ENCODE measurements at places on chromosomes 5 and 9.

- DNase-seq: no peak
These were observed 56.1 kb downstream of the HRH2 start for GRCh38 chr5:175713930-175714329.

- DNase-seq: peak; percentile 47
These were observed 21.0 kb upstream of the SMARCA2 start for GRCh38 chr9:1994180-1994579.

- DNase-seq: no peak
These were observed 12.0 kb downstream of the ZNF622 start for GRCh38 chr5:16453609-16454008.

DNA sequence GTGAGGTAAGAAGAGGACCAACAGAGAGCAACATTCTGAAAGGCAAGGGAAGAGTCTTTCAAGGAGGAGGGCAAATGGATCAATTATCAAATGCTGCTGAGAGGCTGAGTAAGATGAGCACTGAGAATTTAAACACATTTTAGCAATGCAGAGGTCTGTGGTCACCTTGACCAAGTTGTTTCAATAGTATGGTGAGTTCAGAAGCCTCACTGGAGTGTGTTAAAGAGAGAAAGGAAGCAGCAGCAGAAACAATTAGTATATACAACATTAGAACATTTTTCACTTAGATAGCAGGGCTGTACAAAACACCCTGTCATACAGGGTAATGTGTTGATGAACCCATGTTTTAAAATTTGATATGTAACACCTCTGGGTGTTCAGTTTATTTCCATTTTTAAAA lies 131.5 kb downstream of the NR6A1 start:
- no peak for DNase-seq

- no peak for DNase-seq
These were observed 34.8 kb downstream of the COL5A1 start for GRCh38 chr9:134676361-134676760.

GRCh38 chr5:10759111-10759510 lies 1.9 kb downstream of the DAP start:
- no peak for DNase-seq

DNA sequence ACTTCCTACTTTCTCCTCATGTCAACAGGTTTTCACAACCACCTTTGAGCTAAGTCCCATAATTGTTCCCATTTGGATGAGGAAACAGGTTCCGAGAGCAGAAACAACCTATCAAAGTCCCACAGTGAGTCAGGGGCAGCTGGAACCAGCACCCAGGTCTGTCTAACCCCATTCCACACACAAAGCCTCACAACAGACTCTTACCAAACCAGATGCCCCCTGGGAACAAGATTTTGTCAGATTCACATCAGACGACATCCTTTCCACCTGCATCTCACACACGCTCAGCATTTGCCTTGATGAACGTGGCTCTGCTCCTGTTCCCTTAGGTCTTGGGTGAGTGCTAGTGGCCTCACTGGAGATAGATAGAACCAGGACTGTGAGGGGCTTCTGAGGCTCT lies 17.0 kb downstream of the SWI5 start:
- DNase-seq: no peak

- DNase-seq: no peak
These were observed 559.6 kb upstream of the ACO1 start for GRCh38 chr9:31824860-31825259.

- DNase-seq: no peak
These were observed 27.5 kb upstream of the IRX4 start for GRCh38 chr5:1910081-1910760.

DNA sequence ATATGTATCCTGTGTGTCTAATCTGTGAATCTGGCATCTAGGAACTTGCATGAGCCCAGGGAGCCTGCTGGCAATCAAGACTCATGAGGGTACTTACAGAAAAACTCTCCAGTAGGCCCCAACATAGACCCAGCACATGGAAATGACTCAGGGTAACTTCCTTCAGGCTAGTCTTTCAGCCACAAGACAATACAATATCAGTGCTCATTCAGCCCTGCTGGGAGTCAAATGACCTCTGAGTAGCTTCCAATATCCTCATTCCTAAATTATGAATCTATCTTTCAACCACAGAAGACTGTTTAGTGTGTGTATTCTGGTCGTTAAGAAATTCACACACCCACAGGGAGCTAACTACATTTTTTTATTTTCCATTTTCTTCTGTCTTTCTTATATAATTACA lies 1273.0 kb downstream of the EFNA5 start:
- DNase-seq: no peak

DNA sequence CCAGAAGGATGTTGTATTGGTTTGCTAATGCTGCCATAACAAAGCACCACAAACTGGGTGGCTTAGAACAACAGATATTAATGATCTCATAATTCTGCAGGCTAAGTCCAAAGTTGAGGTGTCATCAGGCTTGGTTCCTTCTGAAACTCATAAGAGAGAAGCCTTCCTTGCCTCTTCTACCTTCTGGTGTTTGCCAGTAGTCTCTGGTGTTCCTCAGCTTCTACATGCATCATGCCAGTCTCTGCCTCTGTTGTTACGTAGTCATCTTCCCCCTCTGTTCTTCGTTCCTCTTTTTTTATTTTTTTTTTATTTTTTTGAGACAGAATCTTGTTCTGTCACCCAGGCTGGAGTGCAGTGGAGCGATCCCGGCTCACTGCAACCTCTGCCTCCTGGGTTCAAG lies 61.8 kb downstream of the LRRC70 start:
- peak; percentile 27 for DNase-seq

GRCh38 chr5:145856285-145856818 lies 16.5 kb downstream of the GRXCR2 start:
- DNase-seq: peak; percentile 73
